Renal pelvis (tissue), 12 donors: ENCODE measurements at places on chromosomes 11 and 22. TPM values are rescaled to one million over a fixed set of nuclear protein-coding genes. Genes with fewer than 3 reads are reported as not detected.

The GRIA4 gene
- 0.88 TPM for polyA plus RNA-seq

The EHF gene
- polyA plus RNA-seq: 18.7 TPM

The SMTNL1 gene
- 0.17 TPM for polyA plus RNA-seq

DNA sequence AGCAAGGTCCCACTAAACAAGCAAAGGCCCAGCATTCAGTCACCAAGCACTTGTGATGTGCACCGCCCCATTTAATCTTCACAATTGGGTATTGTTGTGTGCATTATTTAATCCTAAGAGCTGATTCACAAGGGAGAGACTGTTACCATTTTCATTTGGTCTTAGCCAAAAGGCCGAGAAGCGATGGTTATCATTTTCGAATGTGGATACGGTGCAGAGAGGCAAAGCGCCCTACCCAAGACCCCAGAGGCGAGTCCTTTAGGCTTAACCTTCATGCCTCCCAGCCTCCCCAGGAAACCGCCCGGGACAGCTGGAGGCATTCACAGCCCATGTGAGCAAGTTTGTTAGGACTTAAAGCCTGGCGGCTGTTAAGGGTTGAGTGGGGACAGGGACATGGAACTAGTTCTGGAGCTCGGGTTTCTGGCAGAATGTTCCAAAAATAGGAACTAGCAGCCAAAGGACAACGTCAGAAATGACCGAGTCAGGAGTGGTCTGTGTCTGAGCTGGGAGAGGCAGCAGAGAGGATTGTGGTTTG is 13.0 kb upstream of the UPK3A start:
- no peak for DNase-seq

DNA sequence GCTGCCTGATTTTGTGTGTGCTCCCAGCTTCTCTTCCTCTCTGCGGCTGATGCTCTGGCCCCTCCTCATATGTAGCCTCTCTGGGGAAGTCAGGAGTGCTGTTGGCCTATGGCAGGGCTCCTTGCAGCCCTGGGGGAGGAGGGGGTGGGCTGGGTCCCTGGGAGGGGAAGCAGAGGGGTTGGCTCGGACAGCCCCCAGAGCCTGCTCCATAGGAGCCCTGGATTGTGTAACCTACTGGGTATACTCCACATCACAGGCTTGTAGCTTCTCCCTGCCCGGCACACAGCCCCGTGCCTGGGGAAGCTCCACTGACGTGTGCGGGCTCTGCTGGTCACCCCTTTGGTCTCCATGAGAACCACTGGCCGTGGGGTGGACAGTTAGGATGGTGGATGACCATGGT is 113.8 kb downstream of the ST3GAL4 start:
- DNase-seq: no peak

DNA sequence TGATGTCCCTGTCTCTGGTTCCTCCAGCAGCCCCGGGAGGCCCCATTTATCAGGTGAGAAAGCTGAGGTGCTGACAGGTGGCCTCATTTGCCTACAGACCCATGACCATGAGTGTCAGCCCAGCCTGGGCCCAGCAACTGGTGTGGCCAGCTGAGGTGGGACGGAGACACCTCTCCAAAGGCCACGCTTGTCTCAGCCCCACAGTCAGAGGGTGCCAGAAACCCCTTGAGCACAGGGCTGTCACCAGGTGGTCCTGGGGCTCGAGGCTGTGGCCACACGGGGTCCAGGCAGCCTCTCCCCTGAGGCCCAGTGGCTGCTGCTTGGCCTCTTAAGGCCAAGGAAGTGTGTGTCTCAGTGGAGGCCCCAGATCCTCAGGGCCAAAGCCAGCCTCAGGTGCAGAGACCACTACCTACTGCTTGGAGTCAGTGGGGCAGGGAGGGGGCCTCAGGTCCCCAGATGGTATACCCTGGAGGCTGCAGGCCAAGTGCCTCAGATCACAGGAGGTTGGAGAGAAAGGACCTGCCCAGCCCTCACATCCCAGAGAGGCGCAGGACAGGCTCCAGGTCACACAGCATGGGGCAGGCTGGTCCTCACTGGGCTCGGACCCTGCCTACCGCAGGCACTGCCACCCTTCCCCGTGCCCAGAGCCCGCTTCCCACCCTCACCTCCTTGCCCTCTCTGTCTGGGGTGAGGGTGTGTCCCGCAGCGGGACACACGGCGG is 11.4 kb downstream of the RAB3IL1 start:
- DNase-seq: no peak

GRCh38 chr11:107563702-107564101 is 1.8 kb downstream of the ALKBH8 start:
- DNase-seq: peak; percentile 28

DNA sequence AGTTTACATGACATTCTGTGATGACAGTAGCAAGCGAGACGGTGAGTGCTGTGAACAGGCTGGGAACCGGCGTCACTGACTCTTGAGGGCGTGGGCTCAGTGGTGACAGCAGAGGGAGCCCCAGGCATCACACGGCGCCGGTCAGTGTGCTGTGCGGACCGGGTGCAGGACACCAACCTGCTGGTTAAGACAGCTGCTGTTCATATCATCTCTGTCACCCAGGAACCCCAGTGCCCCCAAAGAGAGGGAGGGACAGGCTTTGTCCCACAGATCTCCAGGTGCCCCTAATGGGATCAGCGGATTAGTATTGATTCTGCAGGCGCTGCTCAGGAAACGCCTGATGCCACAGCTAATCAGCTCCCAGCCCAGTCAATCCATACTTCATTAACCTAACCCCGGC is 18.4 kb downstream of the B3GAT1 start:
- no peak for DNase-seq

DNA sequence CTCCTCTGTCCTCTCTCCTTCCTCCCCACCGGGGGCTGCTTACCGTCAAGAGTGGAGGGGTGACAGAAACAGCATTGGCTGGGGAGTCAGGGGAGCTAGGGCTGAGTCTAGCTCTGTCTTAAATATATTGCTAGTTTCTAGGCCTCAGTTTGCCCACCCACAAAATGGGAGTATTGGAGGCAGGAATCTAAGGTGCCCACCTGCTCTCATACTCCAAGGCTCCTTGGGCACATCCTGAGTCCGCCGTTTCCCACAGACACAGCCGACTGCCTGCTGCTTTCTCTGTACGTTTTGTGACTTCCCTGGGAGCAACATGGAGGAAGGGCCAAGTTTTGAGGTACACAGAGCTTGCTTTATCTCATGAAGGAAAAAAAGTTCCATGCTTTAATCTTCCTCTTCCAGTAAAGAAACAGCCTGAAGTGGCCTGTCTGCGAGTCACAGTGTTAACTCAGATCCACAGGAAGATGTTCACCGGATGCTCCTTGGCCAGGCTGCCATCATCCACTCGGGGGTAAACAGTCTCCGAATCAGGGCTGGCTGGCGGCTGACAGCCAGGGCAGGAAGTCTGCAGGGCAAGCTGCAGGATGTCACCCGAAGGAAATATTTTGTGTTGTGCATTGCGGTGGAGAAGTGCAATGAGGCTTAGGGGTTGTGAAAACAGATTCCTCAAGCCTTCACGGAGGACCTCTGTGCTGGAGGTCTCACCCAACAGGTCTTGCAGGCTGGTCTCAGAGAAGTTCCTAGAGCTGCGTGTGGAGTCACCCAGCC is 11.0 kb upstream of the CERK start:
- no peak for DNase-seq

DNA sequence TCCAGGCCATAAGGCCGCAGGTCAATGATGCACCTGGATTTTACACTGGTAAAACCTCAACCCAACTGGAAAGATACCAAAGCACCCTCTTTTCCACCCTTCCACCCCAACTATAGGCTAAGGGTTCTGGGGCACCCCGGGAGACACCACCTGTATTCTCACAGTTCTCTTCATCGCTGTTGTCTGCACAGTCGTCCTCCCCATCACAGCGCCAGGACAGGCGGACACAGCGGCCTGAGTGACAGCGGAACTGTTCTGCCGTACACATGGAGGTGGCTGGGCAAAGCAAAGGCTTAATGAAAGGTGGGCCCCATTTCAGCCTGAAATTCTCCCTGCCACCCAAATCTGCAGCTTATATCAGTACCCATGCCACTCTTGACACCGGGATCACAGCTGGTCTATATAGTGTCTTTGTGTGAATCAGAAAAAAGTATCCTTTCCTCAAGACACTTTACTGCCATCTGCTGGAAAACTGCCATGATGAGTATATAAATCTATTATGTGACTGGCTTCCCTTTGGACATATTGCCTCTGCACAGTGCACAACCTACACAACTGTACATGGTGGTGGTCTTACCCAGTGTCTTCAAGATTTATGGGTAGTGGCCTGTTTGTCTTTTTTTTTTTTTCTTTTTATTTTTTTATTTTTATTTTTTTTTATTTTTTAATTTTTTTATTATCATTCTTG is 21.5 kb downstream of the LRP4 start:
- no peak for DNase-seq

- no peak for DNase-seq
Measured at GRCh38 chr22:29517215-29517908, 36.2 kb downstream of the THOC5 start.

- DNase-seq: peak; percentile 56
Measured at GRCh38 chr22:29727131-29727523, 7.3 kb downstream of the CABP7 start.

DNA sequence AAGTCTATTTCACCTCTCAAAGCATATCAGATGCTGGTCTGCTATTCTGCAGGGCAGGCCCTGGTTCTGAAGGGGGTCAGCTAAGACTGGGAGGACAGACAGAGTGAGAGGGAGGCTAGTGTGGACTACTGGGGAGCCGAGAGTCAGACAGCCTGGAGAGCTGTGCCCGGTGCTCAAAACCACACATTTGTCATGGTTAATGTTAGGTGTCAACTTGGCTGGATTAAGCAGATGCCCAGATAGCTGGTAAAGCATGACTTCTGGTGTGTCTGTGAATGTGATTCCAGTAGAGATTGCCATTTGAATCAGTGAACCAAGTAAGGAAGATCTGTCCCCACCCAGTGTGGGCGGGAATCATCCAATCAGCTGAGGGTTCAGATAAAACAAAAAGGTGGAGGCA is 102.6 kb downstream of the SNX19 start:
- DNase-seq: no peak

DNA sequence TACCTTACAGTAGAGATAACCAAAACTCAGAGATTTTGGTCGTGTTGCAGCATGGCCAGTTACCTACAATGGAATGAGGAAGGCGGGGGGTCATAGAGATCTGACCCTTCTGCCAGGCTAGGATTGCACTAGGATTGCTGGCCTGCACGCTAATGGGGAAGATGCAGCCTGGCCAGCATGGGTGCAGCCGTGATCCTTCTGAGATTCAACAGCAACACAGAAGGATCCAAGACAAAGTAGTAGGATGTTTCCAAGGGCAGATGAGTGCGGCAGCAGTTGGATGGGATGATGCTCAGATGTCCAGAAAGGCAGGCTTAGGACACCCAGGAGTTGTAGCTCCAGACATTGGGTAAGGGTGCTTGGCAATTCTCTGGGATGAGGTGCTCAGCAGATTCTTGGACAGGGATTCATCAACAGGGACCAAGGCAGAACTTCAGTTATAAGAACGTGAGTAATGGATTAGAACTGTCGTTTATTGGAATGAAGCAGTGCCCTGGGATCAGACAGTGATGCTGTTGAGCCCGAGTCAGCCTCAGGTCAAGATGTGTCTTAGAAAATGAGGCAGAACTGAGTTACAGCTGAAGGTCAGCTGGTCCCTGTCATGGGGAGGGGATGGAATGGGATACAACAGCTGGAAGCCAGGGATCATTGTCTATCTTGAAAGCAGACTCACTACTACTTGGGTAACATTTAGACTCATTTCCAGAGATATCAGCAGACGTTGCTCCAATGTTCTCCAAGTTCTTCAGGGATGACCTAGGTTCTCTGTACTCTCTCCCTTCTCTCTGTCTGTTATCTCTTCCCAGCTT is 71.0 kb downstream of the PARVA start:
- no peak for DNase-seq

DNA sequence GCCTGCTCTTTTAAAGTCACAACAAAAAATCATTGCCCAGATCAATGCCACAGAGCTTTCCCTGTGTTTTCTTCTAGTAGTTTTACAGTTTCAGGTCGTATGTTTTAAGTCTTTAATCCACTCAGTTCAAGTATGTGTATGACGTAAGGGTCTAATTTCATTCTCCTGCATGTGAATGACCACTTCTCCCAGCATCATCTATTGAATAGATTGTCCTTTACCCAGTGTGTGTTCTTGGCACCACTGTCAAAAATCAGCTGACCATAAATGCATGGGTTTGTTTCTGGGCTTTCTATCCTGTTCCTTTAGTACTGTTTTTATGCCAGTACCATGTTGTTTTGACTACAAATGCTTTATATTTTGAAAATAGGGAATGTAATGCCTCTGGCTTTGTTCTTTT is 28.1 kb downstream of the INTS4 start:
- no peak for DNase-seq

DNA sequence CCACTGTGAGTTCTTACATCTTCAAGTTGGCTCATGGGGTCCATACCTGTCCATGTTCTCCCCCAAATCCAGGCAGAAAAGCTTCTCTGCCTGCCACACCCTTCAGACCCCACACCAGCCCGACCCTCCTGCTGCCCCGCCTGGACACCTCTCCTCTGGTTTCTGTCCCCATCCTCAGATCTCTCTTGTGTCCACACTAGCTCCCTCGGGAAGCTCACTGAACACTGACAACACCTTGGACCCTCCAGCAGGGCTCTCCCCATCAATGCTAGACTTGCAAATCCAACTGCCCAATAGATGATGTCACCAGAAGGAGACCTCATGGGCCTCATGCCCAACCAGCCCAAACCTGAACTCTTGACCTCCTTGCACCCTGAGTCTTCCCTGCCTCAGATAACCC is 2.9 kb downstream of the SCARF2 start:
- no peak for DNase-seq

DNA sequence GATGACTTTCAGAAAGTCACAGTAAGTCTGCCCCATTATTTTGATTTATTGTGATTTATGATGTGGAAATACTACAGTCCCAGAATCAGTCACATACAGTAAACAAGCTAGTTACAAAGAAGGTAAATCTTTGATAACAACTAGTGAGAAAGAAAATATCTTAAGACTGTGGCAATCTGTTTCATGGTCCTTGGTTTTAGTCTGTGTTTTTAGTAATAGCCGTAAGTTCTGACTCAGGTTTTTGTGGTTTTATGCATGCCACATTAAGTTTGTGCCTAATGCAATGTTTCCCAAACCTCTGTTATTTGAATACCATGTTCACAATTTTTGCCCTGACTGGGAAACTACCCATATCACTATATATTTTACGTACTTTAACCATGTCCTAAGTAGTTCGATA is 6.7 kb downstream of the CEP295 start:
- DNase-seq: no peak

- DNase-seq: no peak
Measured at GRCh38 chr11:69825941-69826340, 6.7 kb upstream of the FGF3 start.

- no peak for DNase-seq
Measured at GRCh38 chr22:21443057-21443734, 24.0 kb upstream of the TMEM191C start.

- DNase-seq: no peak
Measured at GRCh38 chr22:41127451-41127850, 35.1 kb downstream of the EP300 start.

GRCh38 chr11:85893395-85893794 is 38.2 kb downstream of the CCDC83 start:
- no peak for DNase-seq
